SHP77 (cell line): ENCODE measurements at places on chromosomes 1 and 21.
A peak's percentile ranks its signal among the peaks of the same experiment; 100 is the strongest.

DNA sequence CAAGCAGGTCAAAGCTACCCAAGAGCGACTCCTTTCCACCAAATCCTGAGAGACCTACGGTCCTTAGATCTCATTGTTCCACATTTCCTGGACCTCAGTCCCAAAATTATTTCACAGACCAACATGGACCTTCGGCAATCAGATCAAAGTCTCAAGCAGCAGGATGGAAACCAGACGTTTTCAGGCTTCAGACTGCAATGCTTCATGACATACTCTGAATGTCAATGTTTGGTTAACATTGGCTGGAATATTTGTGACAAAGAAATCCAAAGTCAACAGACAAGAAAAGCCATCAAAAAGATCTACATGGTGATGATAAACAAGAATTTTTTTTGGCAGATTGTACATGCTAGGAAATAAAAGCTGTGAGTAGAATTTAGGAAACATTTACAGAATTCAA, 1057.3 kb downstream of the ADGRL2 start:
- no peak for DNase-seq

GRCh38 chr1:104593413-104594187, 843.9 kb downstream of the AMY1C start:
- no peak for DNase-seq

DNA sequence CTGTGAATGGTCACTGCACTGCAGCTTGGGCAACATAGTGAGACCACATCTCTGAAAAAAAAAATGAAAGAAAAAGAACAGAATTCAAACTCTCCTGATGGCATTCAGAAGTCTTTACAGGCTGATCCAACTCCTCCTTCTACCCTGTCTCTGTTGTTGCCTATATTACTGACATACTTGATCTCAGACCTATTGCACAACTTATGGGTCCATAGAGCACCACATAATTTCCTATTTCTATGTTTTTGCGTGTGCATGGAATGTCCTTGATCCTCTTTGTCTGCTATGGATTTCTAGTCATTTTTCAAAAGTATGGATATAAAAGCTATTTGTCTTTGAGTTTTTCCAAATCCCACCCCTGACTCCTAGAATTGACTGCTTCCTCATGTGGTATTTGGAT, 22.4 kb upstream of the CYP2J2 start:
- no peak for DNase-seq

- no peak for DNase-seq
These were observed 4.7 kb upstream of the DENND2D start for GRCh38 chr1:111204983-111205713.

GRCh38 chr1:177346790-177347359, 176.1 kb downstream of the BRINP2 start:
- no peak for DNase-seq

DNA sequence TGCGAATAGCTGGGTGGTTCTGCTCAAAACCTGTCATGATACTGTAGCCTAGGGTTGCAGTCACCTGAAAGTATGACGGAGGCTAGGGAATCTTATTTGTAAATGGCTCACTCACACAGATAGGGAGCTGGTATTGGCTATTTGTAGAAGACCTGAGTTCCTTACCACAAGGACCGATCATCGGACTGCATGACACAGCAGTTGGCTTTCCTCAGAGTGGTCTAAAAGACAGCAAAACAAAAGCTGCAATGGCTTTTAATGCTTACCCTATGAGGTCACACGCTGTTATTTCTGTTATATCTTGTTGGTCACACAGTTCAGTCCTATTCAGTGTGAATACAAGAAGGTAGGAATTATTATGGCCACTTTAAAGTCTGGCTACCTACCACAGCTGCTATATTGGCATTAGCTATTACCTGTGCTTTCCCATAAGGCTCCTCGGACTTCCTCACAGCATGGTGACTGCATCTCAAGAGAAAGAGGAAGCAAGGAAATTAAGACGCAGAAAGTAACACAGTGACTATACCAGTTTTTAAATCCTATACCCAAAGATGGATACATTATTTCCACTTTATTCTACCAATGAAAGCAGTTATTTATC, 68.4 kb upstream of the LRRC7 start:
- no peak for DNase-seq

GRCh38 chr21:42461881-42462877, 33.8 kb downstream of the RSPH1 start:
- DNase-seq, result no peak

- no peak for DNase-seq
These were observed 17.0 kb downstream of the FAM151A start for GRCh38 chr1:54606096-54606989.

GRCh38 chr1:26991310-26992116, 2.0 kb upstream of the TRNP1 start:
- DNase-seq, result no peak

GRCh38 chr1:156118177-156118868, 3.8 kb downstream of the LMNA start:
- DNase-seq, result peak; percentile 80

DNA sequence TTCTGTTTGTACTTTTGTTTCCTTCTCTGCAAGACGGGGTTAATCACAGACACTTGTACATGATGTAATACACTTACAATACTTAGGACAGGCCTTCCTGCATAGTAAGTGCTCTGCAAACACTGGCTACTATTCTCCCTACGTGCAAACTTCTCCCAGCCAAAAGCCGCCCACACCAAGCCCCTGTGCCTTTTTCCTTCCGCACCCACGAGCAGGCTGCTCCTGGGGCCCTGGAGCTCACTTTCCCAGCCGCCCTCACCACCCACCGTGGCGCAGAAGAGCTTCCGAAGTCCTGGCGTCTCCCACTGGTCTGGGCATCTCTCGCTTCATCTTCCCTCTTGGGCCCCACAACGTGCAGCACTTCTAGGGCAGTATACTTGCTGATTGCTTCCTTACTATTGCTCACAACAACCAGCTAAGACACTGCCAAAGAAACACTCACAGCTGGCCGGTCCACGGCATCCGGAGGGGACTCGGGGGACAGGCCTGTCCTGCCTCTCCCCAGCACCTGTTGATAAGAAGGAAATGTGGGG, 22.5 kb upstream of the GPR157 start:
- no peak for DNase-seq

- no peak for DNase-seq
These were observed 3.8 kb upstream of the EDN2 start for GRCh38 chr1:41488040-41488951.
